MG63 (cell line): ENCODE measurements at places on chromosomes 3 and 15. TPM values are rescaled to one million over a fixed set of nuclear protein-coding genes. Genes with fewer than 3 reads are reported as not detected.

- DNase-seq: no peak
Measured at GRCh38 chr3:48845170-48845569, 2.5 kb downstream of the PRKAR2A start.

DNA sequence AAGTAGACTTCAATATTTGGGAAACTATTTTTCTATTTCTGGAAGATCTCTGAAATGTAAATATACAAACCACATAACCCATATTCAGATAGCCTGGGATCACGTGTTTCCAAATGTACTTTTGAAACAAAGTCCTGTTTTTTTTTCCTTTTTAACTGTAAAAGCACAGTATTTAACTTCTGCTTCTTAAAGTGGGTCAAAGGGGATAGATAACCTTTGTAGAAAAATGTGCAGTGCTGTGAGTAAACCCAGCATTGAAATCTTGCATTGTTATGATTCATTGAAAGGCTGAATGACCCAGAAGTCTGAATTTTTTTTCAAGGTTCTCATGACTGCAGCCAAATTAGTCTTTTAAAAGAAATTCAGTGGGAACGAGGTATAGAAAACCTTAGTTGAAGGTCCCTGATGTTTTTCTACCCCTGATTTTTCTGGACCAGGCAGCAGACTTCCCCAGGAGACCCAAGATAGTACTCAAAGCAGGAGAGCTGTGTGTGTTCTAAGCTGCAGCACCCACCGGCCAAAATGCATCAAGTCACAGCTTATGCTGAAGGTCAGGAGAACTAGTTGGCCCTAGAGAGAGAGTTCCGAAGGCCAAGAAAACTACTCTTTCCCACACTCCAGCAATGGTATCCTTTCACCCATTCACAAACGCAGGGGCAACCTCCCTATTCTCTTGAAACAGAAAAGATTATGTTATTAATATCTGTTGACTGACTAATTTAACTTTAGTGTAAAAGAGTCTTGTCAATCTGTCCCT is 43.6 kb upstream of the APH1B start:
- DNase-seq: no peak

- no peak for DNase-seq
Measured at GRCh38 chr15:75677465-75678323, 30.0 kb downstream of the SNX33 start.

DNA sequence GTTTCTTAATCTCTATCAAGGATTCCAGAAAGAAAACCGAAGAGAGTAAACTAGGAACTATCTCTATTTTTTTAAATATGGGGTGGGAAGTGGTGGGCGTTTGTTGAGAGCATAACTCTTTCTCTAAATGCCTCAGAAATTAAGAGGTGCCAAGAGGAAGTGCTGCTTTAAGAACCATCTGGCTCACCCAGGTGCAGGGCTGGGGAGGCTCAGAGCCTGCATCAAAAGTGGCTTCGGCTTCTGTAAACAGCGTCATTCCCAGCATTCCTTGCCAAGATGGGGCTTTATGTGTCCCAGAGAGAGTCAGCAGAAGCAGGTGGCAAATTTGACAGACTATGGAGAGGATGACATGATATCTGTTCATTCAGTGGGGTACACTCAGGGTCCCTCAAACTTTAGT is 123.3 kb upstream of the BFSP2 start:
- no peak for DNase-seq

DNA sequence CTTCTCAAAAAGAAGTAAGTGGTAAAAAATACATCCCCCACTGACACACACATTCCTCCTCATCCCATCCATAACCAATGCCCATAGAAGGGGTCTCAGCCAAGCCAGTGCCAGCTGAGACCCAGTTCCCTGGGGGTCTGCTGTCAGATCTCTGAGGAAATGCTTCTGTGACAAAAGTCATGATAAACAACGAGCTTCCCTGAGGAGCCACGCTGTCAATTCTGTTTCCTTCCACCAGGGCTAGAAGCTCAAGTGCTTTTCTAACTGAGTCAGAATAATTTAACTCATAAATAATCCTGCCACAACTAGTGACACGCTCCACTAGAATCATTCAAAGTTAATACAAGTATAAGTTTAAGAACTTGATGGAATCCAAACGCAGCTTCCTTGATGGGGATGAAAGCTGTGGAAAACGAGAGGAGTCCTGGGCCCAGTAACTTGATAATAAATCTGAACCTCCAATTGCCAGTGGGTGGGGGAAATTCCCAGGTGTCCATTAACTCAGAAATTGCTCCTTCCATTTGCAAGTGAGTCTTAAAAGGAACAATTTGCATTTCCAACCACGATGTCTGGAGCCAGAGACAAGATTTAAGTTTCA is 348.7 kb upstream of the LMCD1 start:
- no peak for DNase-seq

DNA sequence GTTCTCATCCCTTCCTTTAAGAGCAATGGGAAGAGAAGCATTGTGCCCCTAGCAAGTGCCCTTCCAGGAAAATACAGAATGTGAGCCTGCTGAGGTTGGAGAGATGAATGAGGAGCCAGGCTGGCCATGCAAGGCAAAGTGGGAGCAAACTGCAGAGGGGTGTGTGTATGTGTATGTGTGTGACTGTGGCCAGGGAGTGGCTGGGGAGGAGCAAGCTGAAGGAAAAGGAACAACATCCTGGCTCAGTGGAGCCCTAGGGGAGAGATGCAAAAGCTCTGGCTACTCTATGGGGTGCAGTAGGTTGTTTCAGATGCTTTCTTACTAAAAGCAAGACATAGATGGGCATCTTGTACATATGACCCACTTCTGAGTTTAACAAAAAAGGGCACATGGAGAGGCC is 20.6 kb downstream of the FOXP1 start:
- DNase-seq: no peak

DNA sequence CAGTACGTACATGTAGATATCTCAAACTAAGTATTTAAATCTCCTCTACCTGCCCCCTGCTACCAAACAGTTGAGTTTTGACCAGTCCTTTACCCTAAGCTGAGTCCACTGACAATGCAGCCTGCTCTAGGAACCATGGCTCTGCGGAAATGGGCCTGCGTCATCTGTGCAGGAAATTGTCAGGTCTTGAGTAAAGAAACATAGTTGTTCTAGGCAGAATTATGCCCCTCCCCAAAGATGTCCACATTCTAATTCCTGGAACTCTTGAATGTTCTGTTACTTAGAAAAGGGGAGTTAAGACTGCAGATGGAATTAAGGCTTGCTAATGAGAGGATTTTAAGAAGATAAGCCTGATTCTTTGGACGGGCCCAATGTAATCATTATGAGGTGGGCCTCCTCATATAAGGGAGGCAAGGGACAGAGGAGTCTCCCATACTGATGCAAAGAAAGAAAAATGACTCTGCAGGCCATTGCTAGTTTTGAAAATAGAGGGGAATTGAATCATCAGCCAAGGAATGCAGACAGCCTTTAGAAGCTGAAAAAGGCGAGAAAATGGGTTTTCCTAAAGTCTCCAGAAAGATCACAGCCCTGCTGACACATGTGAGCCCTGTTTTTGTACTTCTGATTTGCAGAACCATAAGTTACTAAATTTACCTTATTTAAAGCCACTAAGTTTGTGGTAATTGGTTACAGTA is 5.5 kb upstream of the VGLL3 start:
- no peak for DNase-seq

GRCh38 chr15:95958382-95958781 is 372.1 kb upstream of the NR2F2 start:
- DNase-seq: no peak

DNA sequence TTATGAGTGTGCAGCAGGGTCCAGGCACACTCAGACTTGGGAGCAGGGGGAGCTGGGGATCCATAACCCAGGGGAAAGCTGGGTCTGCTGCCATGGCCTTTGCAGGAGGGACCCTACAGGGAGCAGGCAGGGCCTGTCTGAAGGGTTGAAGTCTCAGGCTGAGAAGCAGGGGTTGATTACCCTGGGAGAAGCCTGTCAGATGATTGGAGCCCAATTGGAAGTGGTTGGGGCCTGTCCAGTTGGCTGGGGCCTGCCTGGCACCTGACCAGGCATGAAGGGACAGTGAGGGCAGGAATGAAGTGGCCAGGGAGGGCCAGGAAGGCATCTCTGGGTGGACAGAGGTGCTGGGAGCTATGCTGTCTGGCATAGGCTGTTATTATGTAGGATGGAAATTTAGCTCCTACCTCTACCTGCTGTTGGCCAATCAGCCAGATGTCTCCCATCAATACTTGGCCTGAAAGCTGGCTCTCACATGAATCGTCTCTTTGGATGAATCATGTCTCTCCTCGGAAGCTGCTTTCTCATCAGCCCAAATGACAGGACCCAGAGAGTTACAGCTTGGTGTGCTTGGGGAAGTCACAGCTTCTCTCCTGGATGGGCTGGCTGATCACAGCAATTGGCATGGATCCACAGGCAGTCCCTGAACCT is 27.4 kb upstream of the SLCO2A1 start:
- peak; percentile 52 for DNase-seq

- no peak for DNase-seq
Measured at GRCh38 chr15:90036806-90037510, 35.8 kb downstream of the ZNF710 start.

GRCh38 chr3:42762046-42762724 is 10.9 kb downstream of the CCDC13 start:
- no peak for DNase-seq

DNA sequence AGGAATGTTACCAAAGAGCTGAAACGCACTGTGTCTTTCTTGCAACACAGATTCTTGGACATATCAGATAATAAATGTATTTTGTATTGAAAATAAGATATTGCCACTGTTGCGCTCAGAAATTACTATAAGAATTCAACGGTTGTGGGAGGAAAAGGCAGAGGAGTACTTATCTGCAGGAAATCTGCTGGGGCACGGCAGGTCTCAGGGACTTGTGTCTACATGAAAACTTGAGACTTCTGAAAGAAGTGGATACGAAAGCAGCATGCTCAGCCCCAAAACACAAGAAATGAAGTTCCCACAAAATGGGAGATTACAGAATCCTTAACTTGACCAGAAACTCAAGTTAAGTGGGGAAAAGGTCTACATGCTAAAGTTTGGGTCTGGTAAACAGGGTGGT is 86.5 kb downstream of the IGSF11 start:
- no peak for DNase-seq

- no peak for DNase-seq
Measured at GRCh38 chr3:45590822-45591546, 3.6 kb upstream of the LIMD1 start.

GRCh38 chr3:188362405-188362831 is 208.5 kb downstream of the LPP start:
- DNase-seq: peak; percentile 18

- no peak for DNase-seq
Measured at GRCh38 chr3:195849322-195850074, 37.8 kb upstream of the MUC4 start.

GRCh38 chr15:81835731-81836130 is 210.1 kb downstream of the MEX3B start:
- DNase-seq: no peak

DNA sequence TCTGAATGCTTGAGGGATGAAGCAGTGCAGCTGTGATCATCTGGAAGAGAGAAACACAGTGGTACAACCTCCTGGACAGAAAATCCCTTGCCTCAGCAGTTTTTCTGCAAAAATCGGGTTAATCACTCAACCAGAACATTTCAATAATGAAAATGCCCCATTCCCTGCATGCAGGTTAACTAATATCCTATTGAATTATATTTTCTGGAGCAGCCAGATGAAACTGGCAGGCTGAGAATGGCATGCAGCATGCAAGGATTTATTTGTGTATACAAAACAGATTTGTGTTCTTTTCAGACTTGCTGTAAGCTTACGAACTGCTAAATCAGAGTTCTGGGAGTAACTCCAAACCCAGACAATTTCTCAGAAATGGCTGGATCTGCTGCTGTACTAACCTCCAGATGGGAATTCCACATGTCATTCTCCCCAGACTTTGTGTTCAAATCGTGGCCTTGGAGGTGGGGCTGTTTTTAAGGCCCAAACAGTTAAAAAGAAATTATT is 39.1 kb downstream of the SLC9A9 start:
- DNase-seq: peak; percentile 26

DNA sequence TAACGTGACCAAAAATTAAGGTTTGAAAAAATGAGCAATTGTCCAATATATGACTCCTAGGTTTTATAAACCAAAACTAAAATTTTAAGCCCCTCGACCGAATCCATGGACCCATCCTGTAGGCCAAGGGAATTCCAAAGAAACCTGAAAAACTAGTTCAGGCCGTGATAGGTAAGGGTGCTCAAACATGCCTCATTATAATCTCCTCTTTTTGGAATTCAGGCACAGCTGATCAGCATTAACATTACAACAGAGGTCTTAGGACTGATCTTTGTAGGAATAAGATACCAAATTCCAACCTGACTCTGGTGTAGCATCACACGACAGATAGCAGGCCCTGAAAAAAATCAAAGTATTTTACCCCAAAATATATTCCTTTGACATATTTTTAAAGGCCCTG is 155.7 kb downstream of the NEK10 start:
- no peak for DNase-seq

DNA sequence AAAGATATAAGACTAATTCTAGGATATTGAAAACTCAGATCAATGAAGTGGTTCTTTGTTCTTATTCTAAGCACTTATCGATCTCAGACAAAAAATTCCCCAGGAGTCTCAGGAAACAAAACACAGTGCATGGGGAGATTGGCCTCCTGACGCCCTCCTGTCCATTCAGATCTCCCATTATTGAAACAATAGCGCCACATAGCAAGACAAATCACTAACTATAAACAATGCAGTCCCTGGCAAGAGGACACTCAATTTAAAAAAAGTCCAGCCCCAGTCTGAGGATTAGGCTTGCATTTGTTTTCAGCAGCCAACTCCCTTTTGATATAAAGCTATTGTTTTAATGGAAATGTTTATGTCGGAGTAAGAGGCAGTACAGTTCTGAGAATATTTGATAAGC is 528.2 kb downstream of the GABRG3 start:
- no peak for DNase-seq

DNA sequence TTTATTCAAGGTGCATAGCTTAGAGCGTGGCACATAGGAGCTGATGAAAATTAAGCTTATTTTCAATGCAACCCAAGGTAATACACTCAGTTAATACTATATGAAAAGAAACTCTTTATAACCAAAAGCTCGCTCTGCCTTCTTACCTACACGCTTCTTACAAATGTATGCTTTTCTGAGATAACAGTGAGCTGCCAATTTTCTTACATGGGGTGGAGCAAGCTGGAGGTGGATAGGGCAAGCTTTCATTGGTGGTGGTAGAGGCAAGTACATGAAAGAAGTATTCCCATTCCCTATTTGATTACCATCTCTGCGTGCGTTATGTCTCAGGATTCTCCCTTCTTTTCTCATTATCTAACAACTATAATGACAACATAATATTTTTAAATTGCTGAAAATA is 8.9 kb downstream of the DZIP3 start:
- no peak for DNase-seq

Gene WDR93
- total RNA-seq: 0.13 TPM in 1 of 2 replicates, not detected in the other

Gene AGTR1
- total RNA-seq: not detected in 2 replicates

Gene SLC22A14
- total RNA-seq: 0.69 TPM in 1 of 2 replicates, not detected in the other

Gene ROBO2
- total RNA-seq: 0.07 TPM in 1 of 2 replicates, not detected in the other

Gene SCAANT1
- total RNA-seq: not detected in 2 replicates

Gene NR2F2
- total RNA-seq: 1.3 and 1.9 TPM in 2 replicates

Gene CTXN2
- total RNA-seq: not detected in 2 replicates

Gene RAB6B
- 3.3 and 4.0 TPM in 2 replicates for total RNA-seq
